ENCODE measurements at places on chromosomes 2 and 18.
A peak's percentile ranks its signal among the peaks of the same experiment; 100 is the strongest.

GRCh38 chr18:23515911-23516546 lies 12.7 kb downstream of the RMC1 start:
- DNase-seq, result peak; percentile 46

DNA sequence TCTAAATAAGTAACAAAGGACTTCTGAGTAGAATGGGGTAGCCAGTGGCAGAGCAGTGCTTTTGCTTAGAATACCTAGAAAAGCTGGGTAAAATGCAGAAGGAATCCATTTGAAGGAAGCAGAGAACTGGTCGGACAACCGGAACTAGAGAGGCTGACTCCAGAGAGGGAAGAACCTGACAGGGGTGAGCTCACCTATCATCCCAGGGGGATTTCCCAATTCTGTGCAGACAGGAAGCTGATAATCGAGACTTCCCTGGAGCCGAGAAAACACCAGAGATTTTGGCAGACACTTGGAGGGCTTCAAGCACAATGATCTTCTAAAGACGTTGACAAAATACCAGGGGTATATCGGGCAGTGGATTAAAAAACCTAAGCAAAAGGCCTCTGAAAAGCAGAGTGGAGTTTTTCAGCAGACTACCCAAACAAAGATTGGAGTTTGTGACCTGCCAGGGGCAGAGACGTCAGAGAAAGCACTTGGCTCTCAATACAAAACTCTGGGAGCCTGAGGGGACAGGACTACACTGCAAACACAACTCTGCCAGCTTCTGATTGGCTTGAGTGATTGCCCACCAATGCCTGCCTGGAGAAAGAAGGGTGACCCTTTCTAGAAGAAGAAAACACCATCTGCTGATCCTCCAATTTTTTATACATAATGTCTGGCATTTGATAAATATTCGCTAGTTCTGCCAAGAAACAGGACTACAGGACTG lies 67.5 kb upstream of the TTN start:
- DNase-seq, result no peak

DNA sequence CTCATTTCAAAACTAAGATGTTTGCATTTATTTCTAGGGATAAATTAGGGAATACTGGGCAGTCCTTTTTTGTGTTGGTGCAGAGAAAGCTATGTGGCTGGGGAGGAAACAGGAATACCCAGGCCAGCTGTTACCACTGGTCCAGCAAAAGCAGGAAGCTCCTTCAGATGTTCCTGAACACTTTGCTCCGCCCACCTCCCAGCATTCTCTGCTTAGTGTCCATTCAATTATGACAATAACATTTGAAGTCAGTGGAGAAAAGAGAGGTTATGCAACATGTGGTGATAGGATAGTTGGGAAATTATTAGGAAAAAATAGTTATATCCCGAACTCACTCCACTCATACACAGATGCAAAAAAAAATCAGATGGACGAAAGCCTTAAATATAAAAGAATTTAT lies 22.1 kb upstream of the ARPC2 start:
- no peak for DNase-seq

GRCh38 chr18:52615943-52616342 lies 275.9 kb downstream of the DCC start:
- no peak for DNase-seq

- DNase-seq, result no peak
Measured at GRCh38 chr2:95166065-95166763, 605 bp downstream of the ZNF2 start.

- no peak for DNase-seq
Measured at GRCh38 chr2:165743442-165743841, 50.6 kb downstream of the GALNT3 start.

- no peak for DNase-seq
Measured at GRCh38 chr2:181738074-181738473, 57.8 kb upstream of the NEUROD1 start.

GRCh38 chr2:240953426-240954410 lies 44.7 kb upstream of the SNED1 start:
- no peak for DNase-seq
